ENCODE measurements at places on chromosomes 16 and 17.

DNA sequence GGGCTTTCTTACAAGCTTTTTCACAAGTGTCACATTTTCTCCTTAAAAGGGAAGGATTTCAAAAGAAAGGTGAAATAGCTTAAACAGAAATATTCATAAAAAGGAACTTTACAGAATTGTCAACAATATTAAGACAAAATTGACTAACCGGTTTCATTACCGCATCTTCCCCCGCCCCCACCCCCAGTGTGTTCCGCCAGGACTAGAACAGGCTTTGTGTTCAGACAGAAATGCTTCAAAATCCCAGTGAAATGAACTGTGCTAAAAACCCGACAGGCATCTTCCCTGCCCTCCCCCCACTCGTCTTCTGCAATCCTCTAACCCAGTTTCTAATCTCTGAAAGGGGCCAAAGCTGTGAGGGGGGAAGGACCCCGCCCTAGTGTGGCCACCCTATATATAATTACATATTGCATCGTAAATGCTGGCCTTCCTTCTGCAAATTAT, 990 bp upstream of the ROGDI start:
- DNase-seq, result no peak

DNA sequence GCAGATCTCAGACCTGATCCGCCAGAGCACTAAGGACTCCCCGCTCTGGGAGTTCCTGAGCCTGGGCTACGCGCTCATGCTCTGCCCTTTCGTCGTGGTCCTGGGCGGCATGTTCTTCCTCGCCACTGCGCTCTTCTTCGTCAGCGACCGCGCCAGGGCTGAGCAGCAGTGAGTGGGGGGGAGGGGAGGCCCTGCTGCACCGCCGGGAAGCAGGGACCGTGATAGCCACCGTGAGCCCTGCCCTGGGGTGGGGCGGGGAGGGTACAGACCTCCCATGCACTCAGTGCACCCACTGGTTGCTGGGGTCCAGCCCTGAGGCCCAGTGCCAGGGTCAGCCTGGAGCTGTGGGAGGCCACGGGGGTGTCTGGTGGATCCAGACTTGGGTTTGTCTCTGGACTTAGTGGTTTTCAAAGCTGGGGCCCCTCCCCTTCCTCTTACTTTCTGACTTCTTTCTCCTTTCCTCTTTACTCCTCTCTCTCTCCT, 18.9 kb downstream of the MYBBP1A start:
- peak; percentile 62 for DNase-seq

GRCh38 chr17:7025245-7025644, 2.4 kb downstream of the BCL6B start:
- DNase-seq, result no peak

DNA sequence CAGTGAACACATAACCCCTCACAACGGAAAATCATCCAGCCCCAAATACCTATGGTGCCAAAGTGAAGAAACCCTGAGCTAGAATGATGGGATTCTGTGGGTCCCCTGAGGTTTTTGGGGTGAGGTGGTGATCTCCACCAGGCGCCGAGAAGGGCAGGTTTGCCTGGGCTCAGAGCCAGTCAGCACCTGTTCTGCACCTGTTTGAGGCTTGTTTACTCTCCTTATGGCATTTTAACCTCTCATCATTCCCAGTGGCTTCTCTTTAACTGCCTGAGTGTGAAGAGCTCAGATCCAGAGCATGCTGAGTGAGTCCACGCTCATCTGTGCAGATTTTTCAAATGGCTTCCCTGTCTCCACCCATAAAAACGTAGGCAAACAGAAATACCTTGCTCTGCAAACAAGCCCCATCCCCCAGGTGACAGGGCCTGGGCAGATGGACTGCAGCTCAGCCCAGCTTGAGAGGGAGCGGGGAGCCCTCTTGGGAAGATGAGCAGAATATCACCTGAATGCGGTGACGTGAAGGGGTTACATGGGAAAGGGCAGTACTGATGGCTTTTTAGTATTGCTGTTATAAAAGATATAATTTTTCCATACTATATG, 40.1 kb upstream of the CLEC19A start:
- no peak for DNase-seq

DNA sequence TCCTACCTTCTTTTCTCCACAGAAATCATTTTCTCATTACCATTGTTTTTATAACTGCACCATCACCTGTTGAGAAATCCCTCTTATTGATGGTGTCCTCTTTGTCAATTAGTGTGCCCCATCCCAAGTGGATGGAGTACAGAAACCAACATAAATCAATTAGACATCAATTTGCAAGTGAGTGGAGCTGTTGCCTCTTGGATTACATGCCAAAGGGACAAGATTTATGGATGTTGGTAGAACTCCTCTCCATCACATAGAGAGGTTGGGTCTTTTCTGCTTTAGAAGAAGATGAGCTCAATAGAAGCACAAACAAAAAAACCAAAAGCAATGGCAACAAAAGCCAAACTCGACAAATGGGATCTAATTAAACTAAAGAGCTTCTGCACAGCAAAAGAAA, 973.5 kb downstream of the CDH11 start:
- DNase-seq, result no peak

DNA sequence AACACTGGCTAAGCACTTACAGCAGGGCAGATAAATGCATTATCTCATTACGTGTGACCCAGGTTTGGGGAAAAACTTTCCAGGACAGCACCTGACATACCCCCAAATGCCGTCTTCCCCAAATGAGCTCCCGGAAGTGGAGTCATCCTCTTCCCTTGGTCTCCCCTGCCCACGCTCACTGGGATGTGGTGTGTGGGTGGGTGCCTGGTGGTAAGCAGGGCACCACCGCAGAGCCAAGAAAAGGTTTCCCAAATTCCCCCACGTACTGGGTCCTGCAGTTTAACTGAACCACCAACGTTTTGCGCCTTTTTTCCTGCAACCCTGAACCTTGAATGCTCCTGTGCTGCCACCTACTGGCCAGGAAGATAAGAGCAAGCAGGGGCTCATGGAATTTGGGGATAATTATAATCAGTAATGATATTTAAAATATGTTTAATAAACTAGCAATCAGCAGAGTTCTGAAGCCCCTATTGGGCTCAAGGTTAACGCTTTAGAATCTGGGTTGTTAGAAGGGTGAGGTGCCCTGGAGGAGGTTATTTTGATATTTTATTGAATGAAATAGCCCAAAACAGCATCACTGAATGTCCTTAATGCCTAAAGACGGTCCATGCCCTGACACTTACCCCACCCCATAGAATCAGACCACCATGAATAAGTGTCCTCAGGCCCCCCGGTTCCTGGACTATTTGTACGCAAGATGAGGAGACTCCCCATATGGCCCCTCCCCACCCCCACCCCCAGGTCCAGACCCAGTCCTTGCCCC, 8.0 kb downstream of the SPPL2C start:
- peak; percentile 50 for DNase-seq

GRCh38 chr17:41962111-41962510, 4.5 kb upstream of the CNP start:
- DNase-seq, result no peak

GRCh38 chr17:82121660-82122629, 23.9 kb upstream of the FASN start:
- no peak for DNase-seq

- peak; percentile 30 for DNase-seq
These were observed 1.0 kb downstream of the TSPOAP1 start for GRCh38 chr17:58327363-58328194.

DNA sequence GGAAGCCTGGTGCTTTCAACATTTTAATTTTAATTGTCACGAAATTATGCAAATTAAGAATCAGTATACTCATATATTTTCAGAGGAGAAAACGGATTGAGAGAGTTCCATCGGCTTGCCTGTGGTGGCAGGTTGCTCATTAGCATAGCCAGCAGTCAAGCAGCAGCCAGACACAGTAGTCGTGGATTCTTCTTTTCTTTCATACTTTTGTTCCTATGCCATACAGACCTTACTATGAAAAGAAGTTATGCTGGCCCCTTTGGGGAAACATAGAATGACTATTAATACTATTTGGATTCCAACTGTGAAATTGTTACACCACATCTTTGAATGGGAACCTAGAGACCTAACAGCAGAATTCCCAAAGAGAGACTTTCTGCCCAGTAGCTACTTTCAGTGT, 617.7 kb upstream of the CA10 start:
- no peak for DNase-seq

GRCh38 chr16:77723108-77723514, 797 bp downstream of the NUDT7 start:
- DNase-seq, result no peak

DNA sequence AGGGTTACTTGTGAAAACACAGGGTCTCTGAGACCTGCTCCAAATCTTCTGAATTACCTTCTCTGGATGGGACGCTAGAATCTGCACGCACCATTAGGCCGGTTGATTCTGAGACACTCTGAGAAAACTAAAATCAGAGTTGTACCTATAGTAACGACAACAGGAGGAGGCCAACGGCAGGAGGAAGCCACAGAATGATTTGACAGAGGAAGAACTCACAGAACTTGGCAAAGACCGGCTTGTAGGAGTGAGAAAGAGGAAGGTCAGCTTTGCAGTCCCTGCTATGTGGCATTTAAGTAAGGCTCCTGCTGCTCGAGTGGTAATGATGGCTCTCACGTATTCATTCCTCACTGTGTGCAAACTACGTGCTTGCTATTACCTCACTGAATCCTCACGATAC, 483.0 kb downstream of the TMEM114 start:
- DNase-seq, result no peak

GRCh38 chr16:4391631-4392381, 20.2 kb downstream of the VASN start:
- no peak for DNase-seq

DNA sequence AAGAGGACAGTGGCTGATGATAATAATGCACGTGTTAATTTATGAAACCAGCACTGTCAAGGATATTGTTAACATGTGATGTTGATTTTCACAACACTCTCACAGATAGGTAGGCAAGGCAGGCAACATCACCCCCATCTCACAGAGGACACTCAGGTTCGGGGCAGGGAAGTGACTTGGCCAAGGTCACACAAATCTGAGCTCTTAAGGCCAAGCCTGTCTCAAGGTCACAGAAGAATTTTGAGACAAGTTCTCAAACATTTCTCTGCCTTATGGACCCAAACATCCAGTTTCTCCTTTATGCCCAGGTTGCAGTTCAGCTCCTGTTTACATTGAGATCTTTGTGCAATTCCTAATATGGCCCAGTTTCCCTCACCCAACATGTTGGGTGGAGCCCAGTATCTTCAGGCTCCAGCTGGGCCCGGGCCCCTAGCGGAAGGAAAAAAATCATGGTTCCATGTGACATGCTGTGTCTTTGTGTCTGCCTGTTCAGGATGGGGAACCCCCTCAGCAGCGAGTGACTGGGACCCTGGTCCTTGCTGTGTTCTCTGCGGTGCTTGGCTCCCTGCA, 1.3 kb downstream of the SLC2A4 start:
- no peak for DNase-seq

DNA sequence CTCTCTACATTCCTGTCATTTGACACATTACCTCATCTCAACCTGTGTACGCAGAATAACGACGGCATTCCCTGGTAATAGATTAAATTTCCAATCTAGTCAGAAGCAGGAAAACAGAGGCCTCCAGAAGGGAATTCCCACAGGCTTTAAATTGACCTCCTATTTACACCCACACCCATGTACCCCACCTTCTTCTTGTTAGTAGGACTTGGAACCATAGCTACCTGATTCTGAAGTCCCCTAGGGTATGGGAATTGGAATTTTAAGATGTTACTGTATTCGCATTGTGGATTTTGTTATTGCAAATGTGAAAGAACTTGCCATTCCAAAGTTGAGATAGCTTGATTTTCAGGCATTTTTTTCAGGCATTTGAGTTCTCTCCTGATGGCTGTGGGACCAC, 377.5 kb upstream of the DYNLRB2 start:
- DNase-seq, result no peak

DNA sequence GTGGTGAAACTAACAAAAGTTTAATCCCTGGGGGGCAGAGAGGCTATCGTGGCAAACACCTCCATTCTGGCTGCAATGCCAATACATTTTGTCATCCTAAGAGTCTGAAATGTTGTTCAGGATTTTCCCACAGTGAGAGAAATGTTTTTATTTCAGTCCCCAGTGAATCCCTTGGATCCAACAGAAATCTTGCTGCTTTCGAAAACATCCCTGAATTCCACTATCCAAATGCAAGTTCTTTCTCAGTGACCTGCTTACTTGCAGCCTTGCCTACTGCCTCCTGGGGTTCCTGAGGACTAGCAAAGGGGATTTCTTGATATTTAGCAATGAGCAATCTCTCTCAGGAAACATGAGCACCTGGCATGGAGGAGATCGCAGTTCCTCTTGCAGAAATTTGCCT, 202.1 kb upstream of the IRX3 start:
- no peak for DNase-seq

DNA sequence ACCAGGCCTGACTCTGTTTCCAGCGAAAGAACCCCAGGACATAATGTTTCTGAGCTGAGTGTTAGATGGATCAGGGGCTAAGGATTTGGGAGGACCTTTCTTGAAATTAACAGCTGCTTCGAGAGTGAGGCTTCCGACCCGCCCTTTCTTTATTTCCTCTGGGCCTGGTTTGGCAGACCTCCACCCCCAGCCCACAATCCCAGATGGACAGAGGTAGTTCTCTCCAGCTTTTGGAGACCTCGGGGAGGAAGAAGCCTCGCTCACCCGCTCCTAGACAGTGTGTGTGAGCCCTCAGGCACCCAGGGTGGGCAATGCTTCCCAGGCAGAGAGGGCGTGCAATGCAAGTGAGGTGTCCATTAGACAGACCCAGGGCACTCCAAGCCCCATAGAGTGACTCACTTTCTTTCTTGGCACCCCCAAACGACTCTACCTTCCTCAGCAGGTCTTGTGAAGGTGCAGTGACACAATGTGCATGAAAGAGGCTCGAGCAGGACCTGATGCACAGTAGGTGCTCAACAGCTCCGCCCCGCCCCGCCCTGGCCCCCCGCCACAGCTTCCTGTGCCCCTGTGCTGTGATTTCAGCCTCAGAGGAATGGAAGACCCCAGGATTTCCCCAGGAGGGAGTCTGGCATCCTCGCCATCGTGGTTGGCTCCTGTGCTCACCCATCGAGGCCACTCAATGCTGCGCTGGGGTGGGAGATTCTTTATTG, 50.7 kb upstream of the TOB1 start:
- no peak for DNase-seq

Data from ovary (tissue), 10 donors.